ENCODE measurements at places on chromosomes 5 and 9. TPM values are rescaled to one million over a fixed set of nuclear protein-coding genes. Genes with fewer than 3 reads are reported as not detected.

Gene TNFSF8
- not detected for total RNA-seq

Gene S1PR3
- total RNA-seq: 12.5 TPM

Gene DIRAS2
- total RNA-seq: not detected

Gene LCNL1
- total RNA-seq: not detected

Gene HINT2
- total RNA-seq: 21.4 TPM

Gene FCN2
- not detected for total RNA-seq

Gene OR2V1
- total RNA-seq: not detected

Gene CD74
- not detected for total RNA-seq

Gene PCDHGA5
- total RNA-seq: 1.8 TPM

Gene SPATA31D4
- total RNA-seq: not detected

Gene BRD9
- 71.5 TPM for total RNA-seq

Gene PCDHA4
- not detected for total RNA-seq

Gene CCL28
- total RNA-seq: 0.18 TPM

DNA sequence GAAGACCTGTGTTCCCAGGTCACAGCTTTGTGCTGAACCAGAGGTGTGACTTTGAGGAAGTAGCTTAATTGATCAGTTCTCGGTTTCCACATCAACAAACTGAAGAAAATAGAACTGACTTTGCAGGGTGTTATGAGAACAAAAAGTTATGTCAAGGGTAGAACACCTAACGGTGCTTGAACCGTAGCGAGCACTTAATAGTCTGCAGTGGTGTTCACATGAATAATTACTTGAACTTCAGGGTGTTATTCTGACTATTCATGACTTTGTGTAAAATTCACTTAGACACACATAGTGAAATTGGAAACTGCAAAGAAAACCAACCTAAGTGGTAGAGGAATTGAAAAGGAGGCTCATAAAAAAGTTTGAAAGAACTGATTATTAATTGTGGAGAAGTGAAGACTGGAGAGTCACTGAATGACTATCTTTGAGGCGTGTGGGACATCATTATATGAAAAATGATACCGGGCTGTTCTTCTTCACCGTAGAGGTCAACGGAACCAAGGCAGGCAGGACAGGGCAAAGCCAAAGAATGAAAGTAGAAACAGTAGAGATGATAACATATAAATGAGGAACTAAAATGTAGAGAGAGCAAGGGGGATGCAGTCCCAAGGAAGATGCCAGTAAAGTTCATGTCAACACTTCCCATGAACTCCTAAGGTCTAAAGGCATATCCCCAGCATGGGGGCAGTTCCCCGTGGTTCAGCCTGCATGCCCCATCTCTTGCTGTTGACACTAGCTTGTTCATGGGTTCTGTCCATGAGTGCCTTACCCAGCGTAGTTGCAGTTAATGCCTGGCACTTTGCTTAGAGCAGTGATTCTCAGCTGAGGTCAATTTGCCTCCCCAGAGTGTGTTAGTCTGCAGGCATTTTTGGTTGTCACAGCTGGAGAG is 118.7 kb downstream of the ZNF462 start:
- DNase-seq: no peak

GRCh38 chr5:59020611-59021285 is 437.9 kb downstream of the RAB3C start:
- DNase-seq: no peak

DNA sequence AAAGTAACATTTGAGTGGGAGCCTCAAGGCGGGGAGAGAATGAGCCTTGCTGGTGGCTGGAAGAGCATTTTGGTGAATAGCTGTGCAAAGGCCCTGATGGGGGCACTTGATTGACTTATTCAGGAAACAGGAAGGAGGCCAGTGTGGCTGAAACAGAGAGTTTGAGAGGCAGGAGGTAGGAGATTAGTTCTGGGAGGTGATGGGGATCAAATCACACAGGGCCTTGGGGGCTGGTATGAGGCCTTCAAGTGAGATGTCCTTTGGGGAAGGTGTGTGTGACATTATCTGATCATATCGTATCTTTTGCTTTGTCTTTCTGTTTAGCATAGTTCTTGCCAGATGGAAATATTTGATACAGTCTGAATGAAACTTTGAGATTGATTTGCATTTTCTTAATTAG is 172.3 kb downstream of the TENT4A start:
- DNase-seq: no peak

DNA sequence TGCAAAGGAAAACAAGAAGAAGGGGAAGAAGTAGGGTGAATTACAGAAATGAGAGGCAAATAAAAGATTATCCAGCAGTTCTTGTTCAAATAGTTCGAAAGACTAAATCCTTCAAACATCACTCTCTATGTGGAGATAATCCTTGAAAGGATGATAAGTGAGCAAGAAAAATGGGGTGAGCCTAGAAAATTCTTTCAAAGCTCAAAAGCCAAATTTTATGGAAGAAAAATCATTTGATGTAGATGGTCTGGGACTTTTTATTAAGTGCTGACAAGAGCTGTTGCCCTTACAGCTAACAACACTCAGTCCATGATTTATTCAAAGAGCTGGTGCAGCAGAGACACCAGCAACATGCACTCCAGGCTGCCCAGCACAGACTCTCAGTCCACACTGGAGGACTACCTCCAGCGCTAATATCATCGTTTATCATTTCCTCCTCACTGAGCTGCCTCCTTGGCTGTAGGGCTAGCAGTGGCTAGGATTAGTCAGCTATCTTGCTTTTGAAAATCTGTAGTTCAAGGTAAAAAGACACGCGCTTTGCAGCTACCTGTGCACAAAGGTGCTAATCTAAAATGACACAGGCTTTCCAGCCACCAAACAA is 264.8 kb upstream of the KIF2A start:
- no peak for DNase-seq

DNA sequence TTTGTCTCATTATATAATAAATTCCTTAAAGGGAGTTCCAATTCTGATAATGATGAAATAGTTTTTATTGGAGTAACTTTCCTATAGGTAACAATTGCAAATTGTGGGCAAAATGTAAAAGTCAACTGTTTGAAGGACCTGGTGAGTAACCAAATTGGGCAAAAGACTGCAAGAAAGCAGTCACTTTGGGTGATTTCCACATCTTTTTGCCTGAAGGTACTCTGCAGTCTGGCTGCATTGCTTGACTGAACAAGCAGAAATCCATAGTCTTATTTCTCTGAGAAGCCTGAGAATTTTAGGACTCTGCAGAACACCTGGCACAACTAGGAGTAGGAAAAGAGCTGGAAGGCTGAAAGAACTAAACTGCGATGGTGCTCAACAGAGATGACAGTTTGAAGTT is 114.9 kb downstream of the HOMER1 start:
- no peak for DNase-seq

DNA sequence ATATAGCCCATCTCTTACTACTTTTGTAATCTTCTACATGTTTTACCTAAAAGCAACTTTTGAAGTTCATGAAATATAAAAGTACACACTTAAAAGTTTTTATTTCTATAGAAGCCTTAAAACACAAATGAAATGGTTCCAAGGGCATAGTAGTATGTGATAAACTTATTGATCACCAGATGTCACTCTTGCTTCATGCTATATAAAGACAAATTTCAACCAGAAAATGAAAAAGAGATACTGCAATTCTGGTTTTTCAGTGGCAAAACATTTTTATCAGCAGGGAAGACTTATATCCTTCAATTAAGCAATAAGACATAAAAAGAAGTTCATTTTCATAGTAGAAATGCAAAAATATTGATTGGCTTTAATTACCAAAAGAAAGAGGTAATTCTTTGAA is 69.4 kb upstream of the FBXL17 start:
- DNase-seq: no peak

DNA sequence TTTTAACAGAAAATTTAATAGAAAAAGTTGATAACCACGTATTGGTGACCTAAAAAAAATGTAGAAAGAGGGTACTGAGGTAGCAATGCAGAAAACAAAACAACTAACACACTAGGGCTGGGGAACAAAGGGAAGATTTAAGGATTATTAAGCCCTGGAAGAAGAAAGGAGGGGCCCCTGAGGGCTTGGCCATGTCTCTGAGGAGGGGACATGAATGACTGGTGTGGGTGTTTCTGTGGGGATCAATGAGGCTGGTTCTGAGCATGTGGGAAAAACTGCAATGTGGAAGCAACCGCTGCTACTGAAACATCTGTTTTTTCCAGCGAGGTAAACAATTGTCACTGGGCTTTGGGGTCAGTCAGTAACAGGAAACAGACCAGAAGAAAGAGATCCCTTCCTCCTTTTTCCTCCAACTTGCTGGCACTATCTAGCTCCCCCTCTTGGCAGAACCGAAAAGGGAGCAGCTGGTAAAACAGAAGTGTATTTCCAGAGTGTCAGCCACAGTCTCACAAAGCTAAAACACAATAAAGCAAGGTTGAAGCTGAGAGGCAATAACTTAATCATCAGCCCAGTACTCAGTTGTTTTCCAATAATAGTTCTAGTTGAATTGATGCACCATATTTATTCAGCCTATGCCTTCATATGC is 48.3 kb downstream of the ATPSCKMT start:
- no peak for DNase-seq

- no peak for DNase-seq
These were observed 69.6 kb downstream of the CCDC171 start for GRCh38 chr9:15622318-15622971.

DNA sequence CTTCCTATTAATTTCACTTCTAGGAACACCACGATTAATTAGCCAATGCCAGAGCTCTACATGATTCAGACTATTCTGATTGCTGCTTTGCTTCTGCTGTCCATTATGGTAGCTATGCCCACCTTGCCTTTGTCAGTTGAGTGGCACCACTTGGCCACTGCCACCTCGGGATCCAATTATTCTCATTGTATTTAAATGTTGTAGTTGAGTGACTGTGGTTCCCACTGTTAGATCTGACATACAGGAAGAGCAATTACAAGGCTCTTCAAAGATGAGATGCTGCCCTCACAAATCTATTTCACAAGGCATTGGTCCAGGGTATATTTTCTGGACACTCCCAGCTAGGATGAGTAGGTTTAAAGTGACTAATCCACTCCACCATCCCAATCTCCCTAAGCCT is 864.5 kb upstream of the EDIL3 start:
- DNase-seq: no peak

GRCh38 chr9:22238809-22239684 is 207.6 kb upstream of the DMRTA1 start:
- DNase-seq: peak; percentile 62

DNA sequence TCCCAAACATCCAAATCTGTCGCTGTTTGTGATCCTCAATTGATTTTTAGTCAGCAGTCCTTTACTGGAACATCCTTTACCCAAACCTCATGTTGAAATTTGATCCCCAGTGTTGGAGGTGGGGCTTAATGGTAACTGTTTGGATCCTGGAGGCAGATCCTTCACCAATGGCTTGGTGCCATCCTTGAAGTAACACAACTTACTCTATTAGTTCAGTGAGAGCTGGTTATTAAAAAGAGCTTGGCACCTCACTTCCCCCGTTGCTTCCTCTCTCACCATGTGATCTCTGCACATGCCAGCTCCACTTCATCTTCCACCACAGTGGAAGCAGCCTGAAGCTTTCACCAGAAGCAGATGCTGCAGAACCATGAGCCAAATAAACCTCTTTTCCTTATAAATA is 40.3 kb downstream of the DNAJB5 start:
- DNase-seq: no peak

GRCh38 chr5:72015103-72015548 is 92.1 kb upstream of the MAP1B start:
- peak; percentile 65 for DNase-seq

- no peak for DNase-seq
These were observed 111.9 kb upstream of the SLIT3 start for GRCh38 chr5:169412831-169413230.

DNA sequence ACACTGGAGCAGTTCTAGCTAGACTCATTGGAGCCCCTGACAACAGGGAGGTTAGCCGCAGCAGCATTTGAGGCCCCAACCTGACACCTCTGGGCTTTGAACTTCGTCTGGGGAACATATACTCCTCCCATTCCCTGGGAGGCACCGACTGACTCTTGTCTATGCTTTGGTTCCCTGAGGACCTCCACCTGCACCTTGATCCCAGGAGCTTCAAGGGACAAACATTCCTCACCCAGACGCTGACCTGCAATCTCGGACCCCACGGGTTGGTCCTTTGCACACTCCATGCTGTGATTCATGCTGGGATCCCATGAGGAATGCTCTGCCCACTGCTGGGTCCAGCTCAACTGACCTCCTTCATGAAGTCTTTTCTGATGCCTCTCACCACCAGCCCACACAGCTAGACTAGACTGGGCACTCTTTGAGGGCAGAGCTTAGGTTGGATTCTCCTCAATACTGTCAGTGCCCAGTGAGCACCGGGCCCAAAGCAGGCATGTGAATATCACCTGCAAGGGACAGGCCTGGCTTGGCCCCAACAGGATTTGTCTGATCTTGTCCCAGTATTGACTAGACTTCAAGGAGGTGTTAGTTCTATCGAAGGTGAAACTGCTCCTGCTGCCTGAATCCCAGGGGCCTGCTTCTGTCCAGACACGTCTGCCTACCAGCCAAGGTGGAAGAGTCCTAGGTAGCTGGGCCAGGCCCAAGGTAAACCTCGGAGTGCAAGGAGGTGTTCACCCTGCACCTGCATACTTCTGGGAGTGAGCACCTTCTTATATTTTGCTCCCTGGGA is 51.8 kb upstream of the ZBTB43 start:
- no peak for DNase-seq

DNA sequence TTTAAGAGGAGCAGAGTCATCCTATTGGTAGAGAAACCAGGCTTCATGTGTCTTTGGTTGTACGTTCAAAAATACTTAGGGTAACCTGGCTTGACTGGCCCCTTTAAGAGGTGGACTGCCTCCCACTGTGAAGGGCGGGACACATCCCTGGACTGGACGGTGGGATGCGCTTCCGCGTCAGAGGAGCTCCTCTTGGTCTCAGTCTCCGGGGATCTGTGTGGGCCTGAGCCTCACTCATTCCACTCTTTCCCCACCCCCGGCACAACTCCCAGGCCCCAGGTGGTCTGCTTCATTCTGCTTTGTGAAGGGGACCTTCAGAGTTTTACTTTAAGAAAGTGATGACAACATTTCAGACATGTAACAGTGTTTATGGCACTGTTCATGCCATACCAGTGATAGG is 601.1 kb downstream of the IRX1 start:
- DNase-seq: no peak

All from SJSA1 (cell line).